ENCODE measurements at places on chromosomes 2 and 18.

DNA sequence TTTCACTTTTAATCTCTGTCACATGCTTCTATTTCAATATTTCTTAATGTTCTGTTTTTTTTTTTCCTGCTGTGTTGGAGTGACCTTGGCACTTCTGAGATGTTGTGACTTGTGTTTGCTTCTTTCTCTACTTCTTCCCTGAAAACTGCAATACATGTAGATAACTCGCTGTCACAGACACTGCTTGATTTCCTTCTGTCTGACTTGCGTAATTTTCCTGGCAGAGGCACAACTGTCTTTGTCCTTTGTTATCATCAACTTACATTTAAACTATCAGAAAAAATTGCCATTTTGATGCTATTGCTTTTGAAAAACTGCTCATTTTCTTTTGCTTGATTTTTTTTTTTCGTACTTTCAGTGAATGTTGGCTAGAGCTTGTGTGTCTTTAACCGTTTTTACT is 69.0 kb downstream of the BABAM2 start:
- no peak for DNase-seq

DNA sequence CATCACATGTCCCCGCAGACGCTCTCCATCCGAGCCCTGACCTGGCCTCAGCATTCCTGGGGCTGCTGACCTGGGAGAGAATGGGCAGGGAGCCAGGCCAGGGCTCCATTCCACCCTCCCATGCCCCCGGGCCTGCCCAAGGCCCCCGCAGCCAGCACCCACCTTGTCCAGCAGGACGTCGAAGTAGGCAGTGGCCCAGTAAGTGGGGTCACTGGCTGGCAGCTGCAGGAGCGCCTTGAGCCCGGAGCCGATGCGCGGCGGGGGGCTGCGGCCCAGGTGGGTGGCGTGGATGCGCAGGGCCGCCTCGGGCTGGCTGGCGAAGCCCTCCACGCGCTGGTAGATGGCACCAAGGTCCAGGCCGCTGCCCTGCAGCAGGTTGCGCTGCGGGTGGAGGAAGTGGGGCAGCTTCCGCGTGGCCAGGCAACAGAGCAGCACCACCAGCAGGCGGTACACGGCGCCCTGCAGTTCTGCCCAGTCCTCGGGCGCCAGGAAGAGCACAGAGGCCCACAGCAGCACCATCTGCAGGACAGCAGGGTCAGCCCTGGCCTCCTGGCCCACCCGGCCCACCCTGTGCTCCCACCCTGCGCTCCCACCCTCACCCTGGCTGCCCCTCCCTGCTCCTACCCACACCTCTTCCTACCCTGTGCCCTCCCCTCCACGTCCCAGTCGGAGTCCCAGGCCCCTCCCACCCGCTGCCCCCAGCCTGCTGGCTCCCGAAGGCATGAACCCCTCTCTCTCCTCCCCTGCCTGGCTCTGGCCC is 7.6 kb downstream of the MAB21L4 start:
- no peak for DNase-seq

DNA sequence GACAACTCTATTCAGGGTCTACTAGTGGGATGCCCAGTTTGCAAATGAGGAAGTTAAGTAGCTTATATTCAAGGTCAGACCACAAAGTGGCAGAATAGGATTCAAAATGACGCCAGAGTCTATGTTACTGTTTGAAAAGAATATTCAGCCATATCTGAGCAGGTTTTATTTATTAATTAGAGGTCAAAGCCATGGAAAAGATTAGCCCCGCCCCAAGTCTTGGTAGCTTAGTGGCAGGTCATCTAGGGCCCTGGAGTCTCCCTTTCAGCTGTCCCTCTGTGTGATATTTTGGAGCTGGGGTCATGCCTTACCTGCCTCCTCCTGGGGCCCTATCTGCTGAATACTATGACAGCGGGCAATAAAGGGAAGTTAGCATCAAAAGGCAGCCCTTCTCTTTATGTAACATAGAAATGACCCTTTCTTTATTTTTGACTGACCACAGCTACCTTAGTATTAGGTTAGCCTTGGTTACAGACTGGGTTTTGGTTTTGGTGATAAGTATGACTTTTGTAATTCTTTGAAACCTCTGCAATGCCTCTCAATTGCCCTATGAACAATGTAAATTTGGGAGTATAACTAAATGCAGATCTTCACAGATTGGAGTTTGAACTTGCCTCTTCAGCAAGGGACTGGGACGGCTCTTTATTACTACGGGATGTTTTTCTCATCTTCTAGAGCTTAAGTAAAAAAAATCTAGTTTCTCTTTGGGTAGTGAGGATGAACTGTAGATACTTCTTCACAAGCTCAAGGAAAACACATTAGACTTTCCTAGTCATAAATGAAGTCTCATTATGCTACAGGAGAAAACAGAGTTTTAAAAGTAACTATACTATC is 153.0 kb upstream of the ITGA4 start:
- DNase-seq: no peak

GRCh38 chr18:58578835-58579560 is 49.9 kb downstream of the ALPK2 start:
- peak; percentile 53 for DNase-seq

GRCh38 chr18:21769206-21769605 is 28.6 kb downstream of the MIB1 start:
- no peak for DNase-seq

- DNase-seq: no peak
Observed at GRCh38 chr2:205746420-205746785, 64.1 kb downstream of the NRP2 start.

DNA sequence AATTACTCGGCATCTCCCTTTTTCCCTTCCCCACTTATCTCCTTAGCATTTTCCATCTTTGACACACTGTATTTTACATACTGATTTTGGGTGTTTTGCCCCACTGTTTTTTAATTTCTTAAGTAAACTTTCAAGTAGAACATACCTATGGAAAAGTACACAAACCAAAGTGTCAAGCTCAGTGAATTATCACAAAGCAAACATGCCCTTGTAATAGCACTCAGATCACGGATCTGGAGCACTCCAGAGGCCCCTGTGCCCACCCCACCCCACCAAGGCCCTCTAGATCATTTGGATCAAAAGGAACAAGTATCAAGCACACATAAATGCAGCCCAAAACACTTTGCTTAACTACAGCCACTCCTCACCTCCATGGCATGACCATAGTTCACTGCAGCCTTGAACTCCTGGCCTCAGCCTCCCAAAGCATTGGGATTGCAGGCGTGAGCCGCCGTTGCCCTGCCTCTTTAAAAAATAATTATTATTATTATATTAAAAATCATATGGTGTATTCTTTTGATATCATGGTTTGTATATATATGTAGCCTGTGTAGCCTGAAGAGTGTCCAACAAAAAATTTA is 38.1 kb downstream of the FER1L5 start:
- DNase-seq: no peak

DNA sequence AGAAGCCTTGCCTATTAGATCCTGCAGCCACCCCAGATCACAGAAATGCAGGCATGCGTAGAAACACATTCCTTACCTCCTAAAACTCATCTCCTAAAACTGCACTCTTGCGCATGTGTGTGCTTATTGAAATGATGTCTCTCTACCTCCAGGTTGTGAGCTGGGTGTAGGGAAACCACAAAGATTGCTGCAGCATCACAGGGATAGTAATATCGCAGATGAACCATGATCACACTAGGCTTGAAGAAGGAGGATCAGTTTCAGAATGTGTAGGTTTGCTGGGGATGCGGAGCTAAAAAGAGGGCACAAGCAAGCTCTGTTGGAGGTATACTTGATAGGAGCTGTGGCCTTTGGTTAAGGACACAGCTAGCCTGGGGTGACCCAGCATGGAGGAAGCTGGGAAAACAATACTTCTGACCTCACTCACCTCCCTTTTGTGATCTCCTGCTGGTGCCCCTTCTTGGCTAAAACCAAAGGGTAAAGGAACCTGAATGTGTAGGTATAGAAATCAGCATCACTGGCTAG is 118.8 kb downstream of the SETBP1 start:
- DNase-seq: no peak

DNA sequence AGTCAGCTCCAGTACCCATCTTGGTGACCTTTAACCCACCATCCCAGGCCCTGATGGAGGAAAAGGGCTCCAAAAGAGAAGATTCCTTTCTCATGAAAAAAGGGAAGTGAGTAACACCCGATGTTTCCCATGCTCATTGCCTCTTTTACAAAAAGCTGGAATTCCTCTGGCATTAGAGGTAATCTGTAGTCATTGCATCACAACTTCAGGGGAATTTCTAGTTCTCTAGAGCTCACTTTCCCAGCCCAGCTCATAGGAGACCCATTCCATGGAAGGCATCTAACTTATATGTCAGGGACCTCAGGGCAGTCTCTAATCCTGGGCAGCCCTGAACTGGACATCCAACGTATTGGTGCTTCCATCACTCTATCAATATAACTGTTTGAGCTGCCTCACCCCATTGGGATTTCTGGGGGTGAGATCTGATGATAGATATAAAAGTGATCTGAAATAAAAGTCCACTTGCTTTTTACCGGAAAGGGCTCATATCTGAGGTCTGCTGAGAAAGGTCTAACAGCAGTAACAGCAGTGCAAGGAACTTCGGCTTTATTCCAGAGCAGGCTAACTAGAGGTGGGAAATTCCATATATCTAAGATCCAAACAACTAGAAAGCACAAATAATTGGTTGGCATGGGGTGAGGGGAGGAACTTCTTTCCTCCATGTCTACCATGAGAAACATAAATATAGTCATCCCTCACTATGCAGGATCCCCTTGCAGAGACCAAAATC is 106.1 kb downstream of the ETAA1 start:
- no peak for DNase-seq

GRCh38 chr18:60070631-60071030 is 170.8 kb downstream of the PMAIP1 start:
- DNase-seq: no peak

DNA sequence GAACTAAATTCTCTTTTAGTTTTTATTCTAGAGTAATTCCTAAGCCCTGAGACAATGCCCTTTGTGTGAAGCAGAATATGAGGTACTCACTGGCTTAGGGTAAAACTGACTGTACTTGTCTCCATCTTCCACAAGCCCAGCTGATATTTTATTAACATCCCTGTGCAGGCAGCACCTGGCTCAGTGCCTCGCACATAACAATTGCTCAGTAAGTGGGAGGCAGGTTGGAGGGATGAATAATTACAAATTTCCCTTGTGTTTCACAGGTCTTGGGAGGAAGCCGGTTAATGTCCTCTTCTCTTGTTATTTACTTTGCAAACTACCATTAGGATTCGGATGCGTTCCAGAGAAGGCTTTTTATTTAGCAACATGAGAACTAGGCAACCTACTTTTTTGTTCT is 249.8 kb upstream of the FSHR start:
- DNase-seq: no peak
